Pancreas (tissue), 10 donors: ENCODE measurements at places on chromosomes 4 and X.

DNA sequence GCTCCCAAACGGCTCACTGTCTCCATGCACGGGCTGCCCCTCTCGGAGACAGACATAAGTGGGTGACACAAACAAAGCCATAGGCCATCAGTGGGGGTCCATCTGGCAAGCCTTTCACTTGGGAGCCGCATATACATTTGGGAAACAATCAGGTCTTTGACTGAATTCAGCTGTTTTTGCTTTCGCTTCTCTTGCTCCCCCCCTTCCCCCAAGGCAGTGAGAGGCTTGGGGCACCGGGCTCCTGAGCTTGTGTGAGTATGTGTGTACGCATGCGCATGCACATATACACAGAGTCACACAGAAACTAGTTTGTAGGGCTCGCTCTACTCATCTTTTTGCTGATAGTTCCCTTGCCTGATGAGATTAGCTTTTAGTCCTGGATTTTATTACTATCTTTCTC, 284.4 kb downstream of the AFF2 start:
- no peak for DNase-seq

DNA sequence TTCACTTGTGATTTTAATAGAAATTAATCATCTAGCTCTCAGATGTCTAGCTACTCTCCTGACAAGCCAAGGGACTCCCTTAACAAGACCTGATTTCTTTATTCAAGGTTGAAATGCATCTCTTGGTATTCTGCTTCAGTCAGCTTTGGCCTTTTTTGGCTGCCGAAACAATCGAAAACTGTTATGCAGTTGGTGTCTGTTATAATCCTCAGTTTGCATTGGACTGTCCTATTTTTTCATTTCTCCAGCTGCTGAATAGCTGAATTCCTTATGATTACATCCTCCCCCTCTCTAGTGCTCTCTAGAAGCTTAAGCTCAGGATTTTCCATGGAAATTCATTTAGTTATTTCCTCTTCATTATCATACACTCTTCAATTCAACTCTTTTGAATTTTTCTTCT, 177.2 kb downstream of the TRIML1 start:
- DNase-seq, result no peak

DNA sequence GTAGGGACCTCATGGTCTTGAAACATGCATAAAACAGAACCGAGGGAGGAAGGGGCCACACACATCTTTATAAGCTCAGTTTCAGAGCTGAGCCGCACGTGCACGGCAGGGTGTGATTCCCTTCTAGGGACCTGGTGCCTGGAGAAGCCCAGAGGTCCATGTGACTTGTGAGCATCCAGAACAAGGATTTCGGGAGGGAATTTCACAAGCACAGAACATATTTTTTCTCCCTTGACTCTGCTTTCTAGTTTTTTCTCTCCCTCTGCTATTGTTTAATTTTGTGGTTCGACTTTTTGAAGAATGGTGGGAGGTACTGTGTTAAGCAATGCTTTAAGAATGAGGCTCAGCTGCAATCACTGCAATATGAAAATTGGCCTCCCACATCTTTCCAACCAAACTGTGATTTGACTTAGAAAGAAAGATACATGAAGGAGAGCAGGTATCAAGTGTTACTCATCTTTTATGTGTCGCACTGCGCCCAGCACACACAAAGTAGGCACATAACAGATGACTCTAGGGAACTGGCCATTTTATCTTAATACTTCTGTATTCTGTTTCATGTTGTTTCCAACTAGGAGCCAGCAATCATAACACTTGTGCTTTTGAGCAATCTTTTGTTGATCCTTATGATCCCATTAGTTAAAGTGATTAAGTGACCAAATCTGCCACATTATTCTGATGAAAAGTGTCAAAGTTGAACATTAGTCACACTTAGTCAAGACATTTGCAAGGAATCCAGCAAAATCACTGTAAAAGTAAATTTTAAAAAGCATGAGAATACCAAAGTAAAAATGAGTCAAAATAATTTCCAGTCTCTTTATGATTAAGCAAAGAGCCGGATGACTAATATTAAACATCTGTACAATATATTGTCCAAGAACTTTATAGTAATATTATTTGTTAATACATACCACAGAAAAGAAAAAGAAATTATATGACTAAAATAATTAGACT, 86.4 kb downstream of the SHISA3 start:
- no peak for DNase-seq

GRCh38 chr4:133000012-133000411, 149.1 kb upstream of the PCDH10 start:
- no peak for DNase-seq

DNA sequence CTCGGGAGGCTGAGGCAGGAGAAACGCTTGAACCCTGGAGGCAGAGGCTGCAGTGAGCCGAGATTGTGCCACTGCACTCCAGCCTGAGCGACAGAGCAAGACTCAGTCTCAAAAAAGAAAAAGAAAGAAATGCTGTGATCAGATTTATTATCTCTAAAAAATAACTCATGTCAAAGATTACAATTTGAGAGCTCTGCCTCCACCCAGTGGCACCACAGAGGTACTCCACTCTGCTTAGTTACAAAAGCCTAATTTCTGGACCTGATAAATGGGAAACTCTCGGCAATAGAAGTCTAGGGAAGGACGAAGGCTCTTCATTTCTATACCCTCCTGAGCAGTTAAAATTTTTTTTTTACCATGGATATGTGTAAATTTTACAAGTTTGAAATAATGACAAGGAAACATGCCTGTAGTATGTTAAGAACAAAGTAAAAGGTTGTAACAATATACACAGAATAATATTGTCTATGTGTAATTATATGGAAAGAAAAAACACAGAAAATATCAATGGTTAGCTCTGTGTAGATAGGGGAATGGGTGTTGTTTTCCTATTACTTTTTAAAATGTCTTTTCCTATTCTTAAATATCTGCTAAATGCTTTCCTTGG, 149.8 kb downstream of the STIM2 start:
- no peak for DNase-seq

- DNase-seq, result no peak
Observed at GRCh38 chr4:154030746-154031145, 241.9 kb upstream of the SFRP2 start.

DNA sequence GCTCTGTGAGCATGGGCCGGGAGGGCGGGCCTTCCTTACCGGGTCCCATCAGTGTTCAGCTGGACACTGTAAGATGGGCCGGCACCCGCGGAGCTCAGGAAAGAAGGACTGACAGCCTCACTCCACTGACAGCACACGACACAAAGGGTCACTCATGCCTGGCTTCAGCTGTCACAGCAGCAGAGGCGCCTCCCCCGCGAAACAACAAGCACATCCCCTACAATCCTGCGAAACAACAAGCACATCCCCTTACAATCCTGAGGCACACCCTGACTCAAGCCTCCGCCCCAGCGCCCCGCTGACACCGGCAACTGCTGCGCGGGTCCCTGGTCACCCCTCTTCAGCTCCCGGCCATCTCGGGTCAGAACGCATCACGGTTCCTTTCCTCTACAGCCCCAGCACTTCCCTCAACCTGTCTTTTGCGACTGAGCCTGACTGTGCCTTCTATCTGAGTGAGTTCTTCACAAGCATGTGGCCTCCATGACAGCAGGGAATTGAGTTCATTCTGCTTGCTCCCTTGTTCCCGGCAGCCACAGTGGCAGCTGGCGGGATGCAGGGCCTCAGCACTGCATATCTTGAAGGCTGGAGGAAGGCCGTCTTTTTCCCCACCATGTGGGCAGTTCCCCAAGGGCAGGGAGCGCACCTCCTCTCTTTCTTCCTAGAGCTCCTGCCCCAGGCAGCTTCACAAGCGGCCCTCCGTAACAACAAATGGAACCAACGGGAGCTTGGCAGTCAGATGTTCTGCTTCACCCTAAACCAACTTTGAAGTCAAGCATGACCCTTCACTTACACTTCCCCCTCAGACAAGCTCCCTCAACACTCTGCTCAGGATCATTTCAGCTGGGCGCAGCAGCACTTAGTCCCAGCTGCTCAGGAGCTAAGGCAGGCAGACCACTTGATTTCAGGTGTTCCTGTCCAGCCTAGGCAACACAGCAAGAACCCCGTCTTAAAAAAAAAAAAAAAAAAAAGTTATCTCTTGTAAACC, 39.6 kb downstream of the SCD5 start:
- DNase-seq, result no peak

DNA sequence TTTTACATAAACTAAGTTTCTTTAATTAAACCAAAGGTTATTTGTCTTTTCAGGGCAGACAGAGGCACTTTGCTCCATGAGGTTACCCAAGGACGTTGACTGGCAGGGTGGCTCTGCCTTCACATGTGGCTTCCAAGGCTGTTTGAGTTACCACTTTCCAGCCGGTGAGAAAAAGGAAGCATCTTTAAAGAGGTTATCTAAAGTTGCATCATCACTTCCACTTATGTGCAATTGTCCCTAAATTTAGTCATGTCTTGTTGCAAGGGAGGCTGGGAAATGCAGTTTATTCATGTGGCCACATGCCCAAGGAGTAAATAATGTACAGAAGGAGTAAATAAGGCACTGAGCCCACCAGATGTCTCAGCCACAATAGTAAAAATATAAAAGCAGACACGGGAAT, 29.0 kb upstream of the RAP1GDS1 start:
- DNase-seq, result no peak

DNA sequence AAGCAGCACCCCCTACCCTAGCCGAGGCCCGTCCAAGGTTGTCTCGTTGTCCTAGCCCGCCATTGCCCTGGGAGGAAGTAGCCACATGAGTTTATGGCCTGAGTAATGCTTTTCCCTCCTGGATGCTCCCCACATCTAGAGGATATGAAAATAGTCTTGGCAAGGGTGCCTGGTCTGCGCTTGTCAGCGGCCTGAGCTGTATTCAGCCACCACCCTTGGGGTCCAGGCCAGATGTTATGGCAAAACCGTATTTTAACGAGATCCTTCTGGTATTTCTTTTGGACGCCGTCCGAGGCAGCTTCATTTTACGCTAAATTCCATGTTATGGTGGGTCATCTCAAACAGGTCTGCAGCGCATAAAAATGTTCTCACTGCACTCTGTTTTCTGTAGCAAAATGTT, 89.3 kb downstream of the GPR143 start:
- no peak for DNase-seq

DNA sequence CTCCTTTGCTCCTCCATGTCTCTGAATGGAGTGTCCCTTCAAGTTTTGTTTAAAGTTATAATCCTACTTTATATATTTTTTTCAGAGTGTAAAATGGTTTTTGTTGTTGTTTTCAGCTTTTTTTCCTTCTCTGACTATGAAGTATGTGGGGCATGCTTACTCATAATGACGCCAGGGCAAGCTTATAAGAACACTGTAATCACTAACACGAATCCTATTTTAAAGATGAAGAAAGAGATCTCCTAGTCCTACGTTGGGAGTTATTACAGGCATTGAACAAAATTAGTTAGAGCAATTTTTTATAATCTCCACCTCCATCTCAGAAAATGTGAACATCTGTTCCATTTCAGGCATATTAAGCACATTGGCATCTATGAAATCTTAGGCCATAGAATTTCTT, 268.1 kb upstream of the MAGEB2 start:
- DNase-seq, result no peak

- DNase-seq, result peak; percentile 18
Observed at GRCh38 chr4:83996254-83996653, 460.3 kb downstream of the GPAT3 start.

- no peak for DNase-seq
Observed at GRCh38 chr4:95142932-95143331, 385.2 kb downstream of the BMPR1B start.

DNA sequence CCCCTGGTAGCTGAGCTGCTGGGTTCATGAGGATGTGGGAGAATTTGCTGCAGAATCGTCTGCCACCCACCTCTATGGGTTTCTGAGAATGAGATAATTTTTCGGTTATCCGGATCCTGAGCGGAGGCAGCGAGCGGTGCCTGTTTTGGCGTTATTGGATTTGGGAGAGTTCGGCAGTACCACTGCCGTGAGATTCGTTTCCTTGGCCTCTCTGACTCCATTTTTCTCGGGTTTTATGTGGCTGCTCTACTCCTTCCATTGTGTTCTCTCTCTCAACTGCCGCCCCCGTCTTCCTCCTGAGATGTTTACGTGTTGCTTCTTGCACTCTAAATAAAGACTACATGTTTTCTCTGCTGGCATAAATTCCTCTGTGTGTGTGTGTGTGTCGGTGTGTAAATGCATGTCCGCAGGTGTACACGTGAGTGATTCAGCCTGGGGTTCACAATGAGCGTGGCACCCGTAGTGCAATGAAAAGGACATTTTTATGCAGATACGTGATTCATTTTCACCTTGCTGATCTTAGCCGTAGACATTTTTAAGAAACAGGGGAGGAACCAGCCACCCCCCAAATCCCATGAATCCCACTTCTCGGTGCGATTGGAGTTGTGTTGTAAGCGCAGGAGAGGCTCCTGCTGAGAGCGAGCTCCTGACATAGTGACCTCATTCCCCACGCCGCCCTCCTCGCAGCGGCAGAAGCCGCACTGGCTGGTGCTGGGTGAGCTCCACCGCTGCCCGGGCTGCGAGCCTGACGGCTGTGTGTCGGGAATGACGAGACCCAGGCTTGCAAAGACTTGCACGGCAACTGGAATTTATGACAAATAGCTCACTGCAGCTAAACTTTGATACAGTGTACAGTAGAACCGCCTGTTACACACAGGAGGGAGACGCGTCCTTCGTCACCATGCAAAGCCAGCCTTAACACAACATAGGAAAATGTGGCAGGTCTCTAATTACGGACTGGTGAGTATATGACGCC, 82.2 kb downstream of the STOX2 start:
- DNase-seq, result peak; percentile 23

DNA sequence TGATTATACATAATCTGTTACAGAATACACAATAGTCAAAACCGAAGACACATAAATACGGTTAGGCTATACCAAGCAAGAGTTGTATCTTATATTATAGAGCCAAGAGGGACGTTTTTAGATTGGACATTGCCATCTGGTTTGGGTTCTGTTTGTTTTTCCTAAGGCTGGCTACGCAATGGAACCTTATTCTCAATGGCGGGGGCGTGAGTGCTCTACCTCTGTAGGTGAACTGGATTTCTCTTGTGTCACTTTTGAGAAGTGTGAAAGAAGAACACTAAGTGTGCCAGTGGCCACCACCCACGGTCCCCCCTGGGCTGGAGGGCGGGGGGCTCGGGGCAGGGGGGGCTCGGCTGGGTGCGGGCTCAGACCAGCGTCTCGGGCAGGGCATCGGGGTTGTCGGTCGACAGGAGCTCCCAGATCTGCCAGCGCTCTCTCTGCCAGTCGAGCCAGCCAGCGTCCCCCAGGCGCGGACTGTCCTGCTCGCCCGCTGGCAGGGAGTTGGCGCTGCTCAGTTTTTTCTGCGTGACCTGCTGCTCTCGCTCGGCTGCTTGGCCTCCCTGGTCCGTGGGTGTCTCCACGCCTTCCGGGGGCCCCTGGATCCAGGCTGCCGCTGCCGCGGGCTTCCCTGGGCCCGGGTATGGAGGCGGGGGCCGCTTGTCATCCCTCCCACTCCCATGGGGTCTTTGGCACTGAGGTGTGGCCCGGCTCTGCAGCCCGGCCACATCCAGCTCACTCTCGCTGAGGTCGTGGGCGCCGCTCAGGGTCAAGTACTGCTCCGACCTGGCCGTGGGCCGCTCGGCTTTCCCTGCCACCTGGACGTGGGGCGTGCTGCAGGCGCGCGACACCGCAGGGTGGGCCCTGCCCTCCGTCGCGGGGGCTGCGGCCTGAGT, 27.6 kb downstream of the HCCS start:
- DNase-seq, result peak; percentile 37

GRCh38 chrX:11970578-11971359, 167.5 kb upstream of the FRMPD4 start:
- DNase-seq, result no peak

GRCh38 chr4:159284113-159284512, 181.2 kb downstream of the RAPGEF2 start:
- no peak for DNase-seq
